ENCODE measurements at places on chromosomes 5 and 9. TPM values are rescaled to one million over a fixed set of nuclear protein-coding genes. Genes with fewer than 3 reads are reported as not detected.

- no peak for DNase-seq
These were observed 41.8 kb downstream of the COL27A1 start for GRCh38 chr9:114196979-114197622.

Gene TEK
- not detected for total RNA-seq

Gene SCGB3A1
- not detected for total RNA-seq

DNA sequence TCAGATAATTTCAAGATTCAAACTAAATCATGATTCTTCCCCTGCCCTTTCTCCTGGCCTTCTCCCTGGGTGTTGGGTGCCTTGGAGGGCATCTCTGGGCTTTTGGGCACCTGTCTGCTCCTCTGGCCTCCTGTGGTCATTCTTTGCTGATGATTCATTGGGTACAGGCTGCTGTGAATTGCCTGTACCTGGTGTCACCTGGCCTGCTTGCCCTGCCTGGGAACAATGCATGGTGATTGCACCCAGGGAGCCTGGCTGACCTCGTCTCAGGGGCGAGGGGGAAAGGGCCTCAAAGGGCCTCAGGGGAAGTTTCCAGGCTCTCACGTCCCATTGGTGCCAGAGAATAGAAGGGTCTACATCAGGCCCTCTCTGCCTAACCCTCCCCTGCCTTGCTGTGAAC is 20.1 kb upstream of the CKMT2 start:
- no peak for DNase-seq

- no peak for DNase-seq
These were observed 143.1 kb upstream of the GRIN3A start for GRCh38 chr9:101881508-101881907.

Gene BTNL3
- total RNA-seq = not detected

Gene NOXA1
- 0.58 TPM for total RNA-seq

DNA sequence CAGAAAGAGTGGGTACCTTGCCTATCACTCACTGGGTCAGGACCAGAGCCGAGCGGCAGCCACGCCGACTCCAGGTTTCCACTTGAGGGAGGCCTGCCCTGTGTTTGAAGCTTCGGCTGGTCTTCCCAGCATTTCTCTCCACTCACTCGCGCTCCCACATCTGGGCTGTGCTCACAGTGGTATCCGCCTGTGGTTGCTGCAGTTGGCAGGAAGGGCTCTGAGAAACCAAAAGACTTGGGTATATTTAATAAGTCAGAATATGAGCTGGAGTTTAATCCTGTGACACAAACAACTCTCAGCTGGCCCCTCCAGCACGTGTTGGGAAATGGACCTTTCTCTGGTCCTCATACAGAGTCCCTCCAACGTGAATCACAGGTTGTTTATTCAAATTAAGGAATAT is 70.9 kb downstream of the SPRY4 start:
- no peak for DNase-seq

GRCh38 chr9:37300620-37301019 is 121.9 kb upstream of the GRHPR start:
- DNase-seq = no peak

DNA sequence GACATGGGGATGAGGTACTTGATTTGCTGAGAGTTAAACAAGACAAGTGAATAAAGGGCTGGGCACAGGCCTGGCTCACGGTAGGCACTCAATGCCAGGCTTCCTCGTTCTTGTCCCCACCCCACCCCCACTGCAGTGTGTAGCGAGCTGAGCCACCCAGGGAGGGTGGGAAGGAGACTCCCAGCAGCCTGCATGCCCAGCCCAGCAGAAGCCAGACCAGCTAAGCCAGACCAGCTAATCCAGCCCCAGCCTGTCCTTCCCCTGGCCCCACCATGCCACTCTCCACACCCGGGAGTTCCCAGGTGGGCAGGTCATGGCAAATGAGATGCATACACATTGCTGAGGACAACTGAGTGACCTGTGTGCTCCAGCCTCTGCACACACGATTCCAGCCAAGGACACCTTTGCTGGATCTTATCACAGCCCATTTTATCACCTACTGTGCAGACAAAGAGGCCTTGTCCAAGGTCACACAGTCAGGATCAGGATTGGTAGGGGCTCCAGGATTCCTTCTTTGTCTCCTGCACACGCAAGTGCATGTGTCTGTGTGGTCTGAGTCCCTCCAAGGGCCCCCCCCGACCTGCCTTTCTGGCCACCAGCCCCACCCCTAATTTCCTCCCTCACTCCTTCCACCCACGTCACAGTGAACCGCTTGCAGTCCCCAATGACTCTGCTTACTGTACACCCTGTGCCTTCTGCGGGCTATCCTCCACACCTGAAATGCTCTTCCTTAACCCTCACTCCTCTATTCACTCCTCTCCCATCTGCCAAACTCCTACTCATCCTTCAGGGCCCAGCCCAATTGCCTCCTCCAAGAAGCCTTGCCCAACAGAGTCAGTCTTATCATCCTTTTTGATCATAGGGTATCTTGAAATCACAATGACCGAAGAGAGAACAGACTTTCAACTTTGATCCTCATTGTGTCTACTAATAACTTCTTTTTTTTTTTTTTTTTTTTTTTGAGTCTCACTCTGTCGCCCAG is 26.6 kb downstream of the DUSP1 start:
- DNase-seq = no peak

DNA sequence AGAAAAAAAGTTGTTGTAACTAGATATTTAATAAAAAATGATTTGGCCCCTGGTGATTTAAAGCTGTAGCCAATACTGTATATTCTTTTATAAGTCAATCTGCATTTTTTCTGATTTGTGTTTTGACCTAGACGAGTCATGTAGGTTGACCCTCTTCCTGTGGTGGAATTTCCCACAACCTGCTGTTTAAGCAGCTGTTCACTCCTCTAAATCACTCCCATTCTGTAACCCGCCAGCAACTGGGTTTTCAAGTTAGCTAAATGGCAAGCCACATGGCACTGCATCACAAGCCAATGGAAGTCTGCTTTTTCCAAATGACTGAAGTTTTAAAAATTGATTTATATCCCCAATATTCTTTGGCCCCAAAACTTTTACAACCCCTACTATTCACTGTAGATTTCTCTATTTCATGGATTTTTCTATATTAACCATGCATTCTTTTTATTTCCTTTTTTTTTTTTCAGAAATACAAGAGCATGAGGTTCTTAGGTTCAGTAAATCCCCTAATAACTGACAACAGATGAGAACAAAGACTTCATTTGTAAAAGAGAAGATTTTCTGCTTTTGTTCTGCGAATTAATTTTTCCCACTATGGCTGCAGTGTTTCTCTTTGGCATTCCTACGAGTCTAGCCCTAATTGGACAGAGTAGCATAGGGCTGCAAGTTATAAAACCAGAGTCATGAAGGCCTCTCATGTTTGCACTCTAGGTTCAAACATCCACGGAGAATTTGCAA is 184.5 kb upstream of the TLE4 start:
- DNase-seq = no peak

Gene BHMT2
- not detected for total RNA-seq

Gene ZNF300
- 0.45 TPM for total RNA-seq

Gene PFN3
- total RNA-seq = not detected

DNA sequence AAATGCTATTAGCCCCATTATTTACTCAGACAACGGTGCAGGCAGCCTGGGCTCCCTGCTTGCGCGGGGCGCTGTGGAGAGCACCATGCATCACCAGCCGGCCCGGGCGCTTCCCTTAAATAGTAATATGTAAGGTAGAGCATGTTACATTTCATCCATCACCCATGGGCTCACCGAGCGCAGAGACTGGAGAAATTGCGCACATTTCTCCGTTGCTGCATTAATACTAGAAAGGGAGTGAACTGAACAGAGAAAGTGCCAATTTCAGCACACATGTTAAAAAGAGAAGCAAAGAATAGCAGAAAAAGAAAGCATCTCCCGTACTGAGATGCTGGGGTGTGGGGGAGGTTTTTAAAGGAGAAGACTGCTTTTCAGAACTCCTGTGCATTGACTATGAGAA is 400.3 kb downstream of the ZSWIM6 start:
- no peak for DNase-seq

- DNase-seq = no peak
These were observed 9.5 kb downstream of the BARX1 start for GRCh38 chr9:93945400-93946337.

DNA sequence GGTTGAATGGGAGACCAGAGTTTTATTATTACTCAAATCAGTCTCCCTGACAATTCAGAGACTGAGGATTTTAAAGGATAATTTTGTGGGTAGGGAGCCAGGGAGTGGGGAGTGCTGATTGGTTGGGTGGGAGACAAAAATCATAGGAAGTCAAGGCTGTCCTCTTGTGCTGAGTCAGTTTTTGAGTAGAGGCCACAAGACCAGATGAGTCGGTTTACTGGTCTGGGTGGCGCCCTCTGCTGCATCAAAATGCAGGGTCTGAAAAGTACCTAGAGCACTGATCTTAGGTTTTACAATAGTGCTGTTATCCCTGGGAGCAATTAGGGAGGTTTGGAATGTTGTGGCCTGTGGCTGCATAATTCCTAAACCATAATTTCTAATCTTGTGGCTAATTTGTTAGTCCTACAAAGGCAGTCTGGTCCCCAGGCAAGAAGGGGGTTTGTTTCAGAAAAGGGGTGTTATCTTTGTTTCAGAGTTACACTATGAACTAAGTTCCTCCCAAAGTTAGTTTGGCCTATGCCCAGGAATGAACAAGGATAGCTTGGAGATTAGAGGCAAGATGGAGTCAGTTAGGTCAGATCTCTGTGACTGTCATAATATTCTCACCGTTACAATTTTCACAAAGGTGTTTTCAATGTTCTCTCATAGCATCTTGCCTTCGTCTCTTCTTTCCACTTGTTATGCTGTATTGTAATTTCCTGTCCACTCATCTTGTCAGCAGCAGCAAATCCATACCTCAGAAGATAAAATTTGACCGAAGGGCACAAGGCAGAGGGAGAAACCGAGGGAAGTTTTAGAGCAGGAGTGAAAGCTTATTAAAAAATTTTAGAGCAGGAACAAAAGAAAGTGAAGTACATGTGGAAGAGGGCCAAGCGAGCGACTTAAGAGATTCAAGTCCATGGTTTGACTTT is 59.2 kb upstream of the CLINT1 start:
- DNase-seq = peak; percentile 75

GRCh38 chr5:143155455-143155854 is 248.0 kb downstream of the NR3C1 start:
- no peak for DNase-seq

GRCh38 chr9:18848657-18849056 is 184.4 kb downstream of the SAXO1 start:
- no peak for DNase-seq

Gene PRUNE2
- 0.52 TPM for total RNA-seq

Gene MEIKIN
- not detected for total RNA-seq

Gene ZNF354C
- total RNA-seq = 6.8 TPM

Gene CCDC152
- 7.0 TPM for total RNA-seq

Gene SPINK13
- not detected for total RNA-seq

- no peak for DNase-seq
These were observed 31.0 kb upstream of the ANKRD34B start for GRCh38 chr5:80600943-80601693.

- no peak for DNase-seq
These were observed 760 bp downstream of the NPR3 start for GRCh38 chr5:32711681-32712480.

DNA sequence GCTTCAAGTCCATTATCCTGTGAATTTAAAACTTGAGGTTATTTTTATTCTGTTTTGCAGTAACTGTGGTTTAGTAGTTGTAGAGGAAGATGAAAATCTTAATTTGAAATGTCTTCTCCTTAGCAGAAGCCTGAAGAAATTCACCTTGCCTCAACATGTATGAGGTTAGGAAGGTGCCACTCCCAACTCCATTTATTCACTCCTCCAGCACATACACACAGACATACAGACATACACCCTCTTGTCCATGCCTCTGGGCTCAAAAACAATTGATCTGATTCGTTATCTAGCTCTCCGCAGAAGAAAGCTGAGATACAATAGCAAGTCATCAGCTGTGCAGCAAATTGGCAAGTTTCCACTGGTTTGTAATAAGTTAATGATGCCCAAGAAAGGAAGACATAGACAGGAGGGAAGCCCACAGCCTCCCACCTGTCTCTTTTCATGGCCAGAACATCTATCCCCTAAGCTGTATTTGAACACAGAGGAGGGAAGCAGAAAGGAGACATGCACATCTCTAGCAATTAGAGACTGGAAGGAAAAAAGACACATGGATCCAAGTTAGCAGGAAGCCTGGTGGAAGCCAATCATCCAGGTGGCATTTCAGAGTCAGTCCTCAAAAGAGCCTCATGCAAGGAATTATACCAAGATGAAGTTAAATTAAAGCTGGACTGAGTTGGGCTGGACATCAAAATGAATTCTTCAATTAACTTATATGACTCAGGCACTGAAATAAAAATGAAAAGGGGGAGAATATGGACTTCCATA is 257.9 kb downstream of the ASTN2 start:
- no peak for DNase-seq

Gene C5orf52
- not detected for total RNA-seq

- DNase-seq = no peak
These were observed 1471.2 kb upstream of the NUDT12 start for GRCh38 chr5:105033637-105034400.

GRCh38 chr5:142819292-142819691 is 49.1 kb downstream of the ARHGAP26 start:
- DNase-seq = no peak

Gene RNF44
- 92.7 TPM for total RNA-seq

DNA sequence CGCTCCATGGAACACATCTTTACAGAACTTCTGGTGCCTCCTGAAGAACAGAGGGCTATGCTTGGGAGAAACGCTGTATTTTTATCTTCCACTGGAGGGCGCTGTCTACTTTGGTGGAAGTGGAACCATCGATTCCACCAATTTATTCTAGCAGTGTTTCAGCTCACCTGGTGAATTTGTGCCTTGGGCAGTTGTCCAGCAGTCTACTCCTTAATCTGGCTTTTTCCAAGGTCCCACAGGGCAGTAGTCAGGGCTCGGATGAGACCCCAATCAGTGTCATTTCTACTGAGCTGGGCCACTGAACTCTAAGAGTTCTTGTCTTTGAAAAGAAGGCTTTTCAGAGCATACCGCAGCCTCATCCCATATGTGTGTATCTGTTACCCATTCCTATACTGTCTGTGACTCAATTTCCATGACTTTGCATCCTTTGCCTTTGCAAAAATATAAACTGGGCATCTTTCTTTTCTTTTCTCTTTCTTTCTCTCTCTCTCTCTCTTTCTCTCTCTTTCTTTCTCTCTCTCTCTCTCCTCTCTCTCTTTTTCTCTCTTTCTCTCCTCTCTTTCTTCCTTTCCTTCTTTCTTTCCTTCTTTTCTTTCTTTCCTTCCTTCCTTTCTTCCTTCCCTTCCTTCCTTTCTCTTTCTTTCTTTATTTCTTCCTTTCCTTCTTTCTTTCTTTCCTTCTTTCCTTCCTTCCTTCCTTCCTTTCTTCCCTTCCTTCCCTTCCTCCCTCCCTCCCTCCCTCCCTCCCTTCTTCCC is 138.4 kb upstream of the ZNF618 start:
- peak; percentile 51 for DNase-seq

Gene ODF2
- total RNA-seq = 77.5 TPM

- DNase-seq = no peak
These were observed 240.8 kb downstream of the FSTL4 start for GRCh38 chr5:133371371-133372155.

Gene SAXO1
- 0.10 TPM for total RNA-seq
